ENCODE measurements at places on chromosomes 7 and 10.

DNA sequence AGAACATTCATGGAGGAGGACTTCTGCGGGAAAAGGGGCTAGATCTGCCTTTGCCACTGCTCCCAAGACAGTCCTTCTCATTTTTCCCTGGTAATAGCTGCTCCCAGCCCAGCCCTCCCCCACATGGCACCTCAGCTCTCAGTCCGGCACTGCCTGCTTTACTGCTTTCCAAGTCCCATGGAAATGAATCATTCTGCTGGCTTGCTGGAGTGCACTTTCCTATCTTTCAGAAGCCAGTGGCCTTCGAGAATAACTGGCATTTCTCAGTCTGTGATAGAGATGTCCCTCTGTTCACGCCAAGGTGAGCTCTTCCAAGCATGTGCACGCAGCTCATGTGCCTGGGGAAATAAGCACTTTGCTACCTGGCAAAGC is 61.4 kb downstream of the SYPL1 start:
- H3K36me3 ChIP-seq = no peaks in the 10 kb centered on the region
- no peaks in the 10 kb centered on the region for H3K4me1 ChIP-seq
- no peak overlapping the region for H3K4me3 ChIP-seq
- no peak overlapping the region for H3K27ac ChIP-seq
- peaks cover 2% of the 10 kb centered on the region for H3K27me3 ChIP-seq
- no peak for DNase-seq

DNA sequence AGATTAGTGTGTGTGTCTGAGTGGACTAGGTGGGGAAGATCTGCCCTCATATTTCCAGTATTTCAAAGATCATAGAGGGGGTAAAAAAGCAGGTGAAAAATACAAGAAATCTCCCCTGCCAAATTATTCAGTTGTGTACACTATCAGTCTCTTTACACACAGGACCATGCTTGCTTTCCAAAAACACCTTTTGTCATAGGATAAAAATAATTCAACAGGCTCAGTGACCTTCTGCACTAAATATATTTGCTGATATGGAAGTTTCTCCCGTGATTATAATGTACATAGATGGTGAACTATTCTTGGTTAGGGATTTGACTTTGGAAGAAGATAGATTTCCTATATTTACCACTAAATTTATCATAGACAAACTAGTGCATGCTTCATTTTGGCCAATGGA is 24.6 kb upstream of the CSTF2T start:
- no peaks in the 10 kb centered on the region for H3K36me3 ChIP-seq
- no peak overlapping the region for H3K4me3 ChIP-seq
- no peak for DNase-seq
- H3K27ac ChIP-seq = no peak overlapping the region

DNA sequence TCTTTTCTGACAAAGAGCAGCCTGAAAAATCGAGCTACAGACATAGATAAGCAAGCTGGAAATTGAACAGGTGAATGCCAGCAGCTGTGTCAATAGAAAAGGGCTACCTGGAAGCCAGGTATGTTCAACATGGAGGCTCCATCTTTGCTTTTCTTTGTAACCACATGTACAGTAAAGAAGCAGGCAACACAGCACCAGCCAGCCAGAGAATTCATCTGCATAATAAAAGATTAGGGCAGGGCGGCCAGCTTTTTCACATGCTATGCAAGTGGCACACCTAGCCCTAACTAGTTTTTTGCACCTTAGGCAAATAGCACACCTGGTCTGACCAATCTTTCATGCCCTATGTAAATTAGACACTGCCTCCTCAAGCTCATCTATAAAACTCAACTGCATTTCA is 25.7 kb downstream of the COG5 start:
- no peaks in the 10 kb centered on the region for H3K4me1 ChIP-seq
- no peak overlapping the region for H3K4me3 ChIP-seq
- DNase-seq = no peak
- no peak overlapping the region for H3K27ac ChIP-seq
- no peaks in the 10 kb centered on the region for H3K27me3 ChIP-seq
- no peaks in the 10 kb centered on the region for H3K36me3 ChIP-seq

DNA sequence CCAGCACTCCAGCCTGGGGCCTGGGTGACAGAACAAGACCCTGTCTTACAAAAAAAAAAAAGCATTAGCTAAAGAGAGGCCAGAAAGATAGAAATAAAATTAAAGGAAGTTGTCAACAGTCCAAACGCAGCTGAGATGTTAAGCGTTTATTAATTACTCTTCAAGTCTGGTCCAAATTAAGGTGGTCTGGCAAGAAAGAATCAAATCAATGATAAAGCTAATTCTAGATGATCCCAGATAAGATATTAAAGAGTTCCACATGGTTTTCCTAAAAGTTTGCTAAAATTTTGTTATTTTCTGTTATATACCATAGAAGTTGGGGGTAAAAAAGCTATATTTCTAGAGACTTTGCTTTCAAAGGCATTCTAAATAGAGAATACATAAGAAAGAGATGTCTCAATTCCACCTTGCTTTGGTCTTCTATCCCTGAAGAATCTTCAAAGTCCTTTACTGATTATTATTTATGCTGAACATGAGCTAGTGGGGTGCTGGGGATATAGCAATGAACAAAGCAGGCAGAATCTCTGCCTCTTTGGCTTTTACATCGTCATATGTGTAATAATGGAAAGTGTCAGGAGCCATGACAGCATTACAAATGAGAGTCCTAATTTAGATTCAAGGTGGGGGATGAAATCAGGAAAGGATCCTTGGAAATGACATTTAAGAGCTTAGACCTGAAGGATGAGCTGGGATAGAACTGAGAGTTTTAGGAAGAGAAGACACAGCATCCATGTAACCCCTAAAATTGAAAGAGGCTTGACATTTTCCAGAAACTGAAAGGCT is 23.4 kb downstream of the FRA10AC1 start:
- H3K27me3 ChIP-seq = no peaks in the 10 kb centered on the region
- no peaks in the 10 kb centered on the region for H3K4me1 ChIP-seq
- no peak overlapping the region for H3K27ac ChIP-seq
- no peak for DNase-seq

DNA sequence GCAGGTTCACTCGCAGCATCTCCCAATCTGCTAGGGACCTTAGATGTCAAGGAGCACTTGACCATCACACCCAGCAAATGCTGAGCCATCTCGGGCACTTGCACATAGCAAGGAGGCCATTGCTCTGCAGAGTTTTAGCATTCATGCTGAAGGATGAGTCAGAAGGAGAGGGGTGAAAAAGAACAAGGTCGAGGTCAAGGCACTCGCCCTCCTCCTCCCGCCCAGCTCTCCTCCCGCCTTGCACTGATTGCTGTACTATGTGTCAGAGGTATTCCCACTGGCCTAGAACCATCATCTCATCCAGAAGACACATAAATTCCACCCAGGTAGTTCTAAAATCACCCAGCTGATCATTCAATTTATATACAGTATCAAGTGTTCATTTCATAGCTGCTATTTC is 255.1 kb upstream of the SP4 start:
- no peak for DNase-seq
- H3K27me3 ChIP-seq = no peaks in the 10 kb centered on the region
- no peak overlapping the region for H3K27ac ChIP-seq
- H3K4me3 ChIP-seq = no peak overlapping the region
- no peaks in the 10 kb centered on the region for H3K36me3 ChIP-seq
- no peaks in the 10 kb centered on the region for H3K4me1 ChIP-seq

GRCh38 chr10:112332509-112333228 is 41.2 kb upstream of the ACSL5 start:
- DNase-seq = no peak
- H3K27me3 ChIP-seq = peaks cover 12% of the 10 kb centered on the region
- H3K4me3 ChIP-seq = no peak overlapping the region
- no peaks in the 10 kb centered on the region for H3K36me3 ChIP-seq

GRCh38 chr10:97065128-97065527 is 120.6 kb downstream of the SLIT1 start:
- H3K4me1 ChIP-seq = no peaks in the 10 kb centered on the region
- H3K36me3 ChIP-seq = no peaks in the 10 kb centered on the region
- H3K27ac ChIP-seq = no peak overlapping the region
- H3K27me3 ChIP-seq = no peaks in the 10 kb centered on the region
- no peak for DNase-seq
- no peak overlapping the region for H3K4me3 ChIP-seq

- no peak overlapping the region for H3K27ac ChIP-seq
- no peaks in the 10 kb centered on the region for H3K4me1 ChIP-seq
- H3K4me3 ChIP-seq = no peak overlapping the region
- no peak for DNase-seq
- no peaks in the 10 kb centered on the region for H3K36me3 ChIP-seq
Observed at GRCh38 chr10:48508791-48509772, 95.8 kb downstream of the ARHGAP22 start.

Measured in Panc1 (cell line).